ENCODE measurements at places on chromosomes 12 and 14.
A peak's percentile ranks its signal among the peaks of the same experiment; 100 is the strongest.

- DNase-seq = no peak
Observed at GRCh38 chr12:64171715-64172114, 50.4 kb downstream of the KICS2 start.

DNA sequence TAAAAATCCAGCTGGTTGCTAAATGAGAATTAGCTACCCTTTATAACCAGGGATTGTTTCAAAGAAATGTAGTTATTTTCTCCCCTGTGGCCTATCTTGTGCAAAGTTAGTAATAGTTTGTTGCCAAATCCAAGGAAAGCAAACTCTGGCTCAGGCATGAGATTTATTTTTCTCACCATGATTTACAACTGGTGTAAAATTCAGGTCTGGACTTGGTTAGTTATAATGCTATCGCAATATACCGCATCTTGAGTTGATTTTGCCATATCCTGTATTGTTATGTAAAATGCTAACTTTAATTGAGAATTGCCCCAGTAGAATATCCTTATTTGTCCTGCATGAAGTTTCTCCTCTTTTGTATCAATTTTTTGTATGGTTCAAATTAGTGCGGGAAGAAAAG, 135.5 kb downstream of the CRADD start:
- no peak for DNase-seq

GRCh38 chr12:128992116-128992515, 138.8 kb downstream of the GLT1D1 start:
- no peak for DNase-seq

- DNase-seq = no peak
Observed at GRCh38 chr12:2751230-2751629, 43.5 kb upstream of the FKBP4 start.

GRCh38 chr12:15181017-15181683, 40.1 kb downstream of the RERG start:
- DNase-seq = no peak

DNA sequence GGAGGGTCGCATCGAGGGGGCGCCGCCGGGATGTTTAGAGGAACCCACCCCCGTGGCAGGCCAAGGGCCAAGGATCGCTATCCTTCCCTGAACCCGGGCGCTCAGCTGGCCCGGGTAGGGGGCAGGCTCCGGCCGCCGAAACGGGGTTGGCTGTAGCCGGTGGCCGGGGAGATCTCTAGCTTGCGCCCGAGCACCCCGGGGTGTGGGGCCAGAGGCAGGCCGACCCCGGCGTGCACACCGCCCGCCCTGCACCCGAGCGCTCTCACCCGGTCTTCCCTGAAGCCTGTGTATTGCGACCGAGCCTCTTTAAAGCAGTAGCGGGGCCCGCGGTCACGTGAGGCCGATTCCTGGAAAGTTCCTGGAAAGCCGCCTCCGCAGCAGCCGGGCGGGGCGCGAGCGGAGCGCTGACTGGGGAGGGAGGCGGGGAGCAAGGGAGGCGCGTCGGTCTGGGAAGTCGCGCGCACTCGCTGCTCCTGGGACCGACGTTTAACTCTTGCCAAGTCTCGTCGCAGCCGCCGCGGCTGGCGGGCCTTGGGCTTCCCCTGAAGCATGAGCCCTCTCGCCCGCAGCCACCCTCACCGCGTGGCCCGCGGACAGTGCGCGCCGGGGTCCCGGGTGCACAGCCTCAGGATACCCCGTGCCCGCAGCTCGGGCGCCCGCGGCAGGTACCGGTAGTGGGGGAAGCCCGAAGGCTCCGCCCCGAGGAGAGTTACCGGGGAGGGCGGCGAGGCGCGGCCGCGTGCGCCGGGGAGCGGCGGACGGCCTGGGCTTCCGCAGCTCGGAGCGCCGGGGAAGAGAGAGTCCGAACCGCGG, 1.7 kb upstream of the SOCS2 start:
- DNase-seq = peak; percentile 90

DNA sequence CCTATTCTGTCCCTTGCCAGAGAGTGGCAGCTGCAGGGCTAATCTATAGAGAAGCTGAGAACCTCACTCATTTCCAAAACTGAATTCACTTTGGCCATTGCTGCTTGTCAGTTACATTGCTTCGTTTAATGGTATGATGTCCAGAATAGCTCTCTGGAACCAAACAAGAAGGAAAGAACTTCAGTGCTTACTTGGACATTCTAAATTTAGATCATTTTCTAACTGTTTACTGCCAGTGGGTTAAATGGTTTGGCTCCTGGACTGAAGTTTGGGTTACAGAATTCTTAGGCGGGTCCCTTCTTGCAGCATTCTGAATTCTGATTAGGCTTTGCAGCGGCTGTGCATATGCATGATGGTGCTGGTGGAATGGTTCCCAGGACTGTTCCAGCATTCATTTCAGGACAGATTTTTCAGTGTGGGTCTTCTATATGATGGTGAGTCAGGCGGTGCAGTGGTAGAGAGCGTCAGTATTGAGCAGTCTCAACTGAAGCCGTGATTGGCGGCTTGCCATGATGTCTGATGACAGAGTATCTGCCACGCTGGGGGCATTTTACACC, 148.7 kb downstream of the DYRK2 start:
- DNase-seq = no peak

DNA sequence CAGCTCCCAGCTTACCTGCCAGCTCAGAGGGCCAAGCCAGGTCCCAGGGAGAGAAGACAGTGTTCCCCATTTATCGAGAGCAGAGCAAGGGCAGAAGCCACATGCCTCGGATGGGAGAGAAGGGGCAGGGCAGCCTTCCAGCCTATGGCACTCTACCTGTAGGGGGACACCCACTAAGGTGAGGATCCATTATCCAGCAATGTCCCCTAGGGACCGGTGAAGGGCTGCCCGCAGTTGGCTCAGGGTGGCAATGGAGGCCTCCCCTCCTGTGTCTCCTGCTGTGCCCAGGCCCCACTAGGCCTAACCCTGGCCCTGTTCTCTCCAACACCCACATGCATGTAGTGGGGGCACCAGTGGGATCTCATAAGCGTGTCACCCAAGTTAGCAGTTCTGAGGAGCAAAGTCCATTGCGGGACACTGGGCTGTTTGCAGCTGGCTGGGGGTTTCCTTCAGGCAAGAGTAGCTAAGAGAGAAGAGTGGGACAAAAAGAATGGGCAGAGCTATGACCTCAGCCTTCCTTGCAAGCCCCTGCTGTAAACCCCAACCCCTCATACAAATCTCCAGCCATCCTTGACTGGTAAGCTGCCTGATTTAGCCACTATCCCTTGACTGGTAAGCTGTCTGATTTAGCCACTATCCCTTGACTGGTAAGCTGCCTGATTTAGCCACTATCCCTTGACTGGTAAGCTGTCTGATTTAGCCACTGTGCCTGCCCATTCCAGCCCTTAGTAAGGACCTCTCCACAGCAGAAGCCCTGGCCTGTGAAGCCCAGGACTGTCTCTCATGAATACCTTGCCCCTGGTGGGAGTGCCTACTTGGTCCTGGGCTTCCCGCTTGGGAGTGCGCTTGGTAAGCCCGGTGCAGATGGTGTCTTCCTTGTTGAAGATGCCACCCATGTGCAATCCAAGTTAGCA, 5.2 kb upstream of the ASB2 start:
- DNase-seq = no peak

DNA sequence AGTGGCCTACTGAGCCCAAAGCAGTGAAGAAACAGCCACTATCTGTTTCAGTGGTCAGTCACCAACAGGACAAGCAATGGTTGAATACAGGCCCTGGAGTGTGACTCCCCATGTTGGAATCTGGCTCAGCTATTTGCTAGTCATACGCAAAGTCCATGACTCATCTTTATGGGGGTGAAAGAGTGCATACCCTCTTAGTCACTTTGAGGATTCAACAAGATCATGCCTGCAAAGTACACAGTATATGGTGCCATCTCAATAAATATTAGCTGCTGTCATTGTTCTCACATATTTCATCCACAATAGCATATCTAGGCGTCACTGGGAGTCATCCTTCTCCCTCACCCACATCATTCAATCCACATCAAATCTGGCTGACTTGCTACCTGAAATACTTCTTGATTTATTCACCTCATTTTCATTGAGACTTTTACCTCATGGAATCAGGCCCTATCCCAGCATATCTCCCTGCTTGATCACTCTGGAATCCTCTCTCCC, 26.4 kb upstream of the STAB2 start:
- DNase-seq = no peak

DNA sequence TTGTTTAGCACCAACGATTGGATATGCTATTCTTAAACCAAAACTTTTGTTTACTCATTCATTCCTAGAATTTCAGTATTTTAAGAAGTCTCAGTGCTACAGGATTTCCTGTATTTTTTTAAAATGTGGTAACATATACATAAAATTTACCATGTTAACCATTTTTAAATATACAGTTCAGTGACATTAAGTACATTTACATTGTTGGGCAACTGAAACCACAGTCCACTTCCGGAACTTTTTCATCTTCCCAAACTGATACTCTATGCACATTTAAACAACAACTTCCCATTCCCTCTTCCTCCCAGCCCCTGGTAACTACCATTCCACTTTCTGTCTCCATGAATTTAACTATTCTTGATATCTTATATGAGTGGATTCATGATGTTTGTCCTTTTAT, 30.3 kb downstream of the PDE3A start:
- DNase-seq = no peak

DNA sequence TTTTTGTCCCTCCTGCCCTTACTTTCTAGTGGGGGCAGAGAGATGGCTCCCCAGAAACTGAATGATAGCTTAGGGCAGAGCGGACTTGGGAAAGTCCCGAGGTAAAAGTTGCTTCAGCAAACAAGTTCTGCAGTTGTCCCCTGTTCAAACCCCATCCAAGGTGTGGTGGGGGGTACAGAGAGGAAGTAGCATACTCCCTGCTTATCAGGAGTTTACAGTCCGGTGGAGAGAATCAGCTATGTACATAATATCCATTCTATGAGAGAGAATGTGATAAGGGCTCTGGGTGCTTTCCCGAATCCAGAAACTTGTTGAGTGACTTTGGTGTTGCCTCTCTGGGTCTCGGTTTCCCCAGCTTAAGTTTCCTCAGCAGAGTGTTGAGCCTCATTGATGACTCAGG, 40.4 kb upstream of the VRK1 start:
- DNase-seq = no peak

DNA sequence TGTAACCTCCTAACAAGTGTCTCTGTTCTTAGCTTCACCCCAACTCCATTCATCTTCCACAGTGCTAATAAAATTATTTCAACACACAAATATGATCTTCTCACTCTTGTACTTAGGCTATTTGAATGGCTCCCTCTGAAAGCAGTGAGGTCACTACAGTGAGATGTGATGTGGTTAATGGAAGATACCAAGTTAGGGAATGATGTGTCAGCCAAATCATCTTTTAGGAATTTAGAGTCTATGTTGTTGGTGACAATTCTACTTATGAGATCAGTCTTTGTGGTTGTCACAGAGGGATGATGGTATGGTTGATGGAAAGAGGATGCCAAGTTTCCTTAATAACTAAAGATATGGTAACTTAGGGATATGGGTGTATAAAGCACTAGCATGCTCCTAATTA, 57.6 kb downstream of the POLR3B start:
- DNase-seq = no peak

- no peak for DNase-seq
Observed at GRCh38 chr12:71266606-71267005, 108.8 kb upstream of the TSPAN8 start.

DNA sequence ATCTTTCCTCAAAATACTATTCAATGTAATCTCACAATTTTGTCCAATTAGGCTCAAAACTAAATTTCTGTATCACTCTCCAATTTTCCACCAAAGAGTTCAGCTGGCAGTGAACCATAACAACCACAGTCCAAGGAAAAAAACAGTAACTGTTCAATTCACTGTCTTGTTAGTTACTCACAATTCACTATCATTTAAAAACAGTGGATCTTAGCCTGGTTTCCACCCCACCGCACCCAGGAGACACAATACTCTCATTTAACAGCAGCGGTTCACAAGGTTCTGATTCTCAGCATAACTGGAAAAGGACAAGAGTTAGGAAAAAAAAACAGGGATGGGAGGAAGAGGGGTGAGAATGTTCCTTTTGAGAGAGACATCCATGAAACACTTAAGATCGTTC, 40.5 kb downstream of the MED13L start:
- no peak for DNase-seq

DNA sequence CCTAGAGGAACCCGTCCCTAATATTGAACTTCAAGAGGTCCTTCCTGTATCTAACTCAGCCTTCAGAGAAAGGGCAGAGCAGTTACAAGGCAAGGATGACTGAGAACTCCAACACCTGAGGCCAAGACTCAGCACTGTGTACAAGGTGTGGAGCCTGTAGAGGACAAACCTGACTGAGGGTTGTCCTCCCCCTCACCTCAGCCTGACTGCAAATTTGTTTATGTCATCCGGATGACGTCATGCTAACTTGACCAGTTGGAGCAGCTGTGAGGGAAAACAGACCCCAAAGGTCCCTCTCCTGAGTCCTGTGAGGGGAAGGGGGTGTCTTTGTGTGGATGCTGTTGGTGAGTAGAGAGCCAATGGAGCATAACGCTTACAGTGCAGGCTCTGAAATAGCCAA, 4.3 kb downstream of the CRACR2A start:
- no peak for DNase-seq

- DNase-seq = no peak
Observed at GRCh38 chr12:106672314-106673025, 89.7 kb downstream of the RFX4 start.

GRCh38 chr14:38199076-38199475, 8.6 kb upstream of the SSTR1 start:
- DNase-seq = no peak

- DNase-seq = no peak
Observed at GRCh38 chr12:86772696-86773095, 516.5 kb upstream of the MGAT4C start.

DNA sequence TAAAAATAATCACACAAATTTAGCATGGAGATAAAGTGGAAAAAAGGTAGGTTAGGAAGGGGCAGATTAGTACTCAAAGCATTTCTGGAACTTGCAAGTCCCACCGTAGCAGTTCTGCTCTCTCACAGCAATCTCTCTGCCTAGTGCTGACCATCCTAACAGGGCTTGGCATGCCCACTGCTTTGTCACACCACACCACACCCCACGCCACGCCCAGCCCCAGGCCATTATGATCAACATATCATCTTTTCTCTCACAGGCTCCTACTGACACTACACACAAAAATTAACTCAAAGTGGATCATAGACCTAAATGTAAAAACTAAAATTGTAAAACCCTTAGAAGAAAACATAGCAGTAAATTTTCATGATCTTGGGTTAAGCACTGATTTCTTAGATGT, 273.7 kb downstream of the DAD1 start:
- DNase-seq = no peak

GRCh38 chr14:92982956-92983355, 60.0 kb downstream of the CHGA start:
- no peak for DNase-seq

GRCh38 chr12:68499616-68500015, 111.1 kb upstream of the RAP1B start:
- no peak for DNase-seq
